DND-41 (cell line): ENCODE measurements at places on chromosomes 11 and 22.

DNA sequence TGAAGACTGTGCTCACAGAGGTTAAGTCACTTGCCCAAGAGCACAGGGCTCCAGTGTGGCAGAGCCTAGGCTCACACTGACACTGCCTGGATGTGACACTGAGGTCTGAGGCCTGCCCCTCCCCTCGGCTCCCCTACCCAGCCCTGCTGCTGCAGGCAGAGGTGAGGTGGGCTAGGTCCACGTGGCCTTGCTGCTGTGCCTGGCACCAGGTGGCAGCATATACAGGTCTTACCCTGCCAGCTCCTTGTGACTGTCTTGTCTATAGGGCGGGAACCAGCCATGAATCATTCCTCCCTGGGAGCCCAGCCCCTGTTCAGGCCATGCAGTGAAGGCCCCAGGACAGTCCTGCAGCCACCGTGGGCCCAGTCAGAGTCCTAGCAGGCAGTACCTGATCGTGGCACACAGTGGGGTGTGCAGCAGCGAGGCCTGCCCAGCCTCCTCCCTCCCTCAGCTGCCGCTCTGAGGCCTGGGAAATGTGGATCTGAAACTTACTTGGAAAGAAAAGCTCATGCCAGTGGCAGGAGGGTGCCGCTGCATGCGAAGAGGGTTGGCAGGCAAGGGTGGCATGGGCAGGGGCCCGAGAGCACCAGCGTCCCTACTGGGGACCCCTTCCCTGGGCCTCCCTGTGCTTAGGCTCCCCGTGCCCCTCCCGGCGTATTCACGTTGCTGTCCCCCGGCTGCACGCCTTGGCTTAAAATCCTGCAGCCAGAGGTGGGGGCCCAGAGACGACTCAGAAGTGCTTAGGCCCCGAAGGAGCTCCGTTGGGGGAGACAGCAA, 1.2 kb upstream of the CERK start:
- peaks cover 19% of the 10 kb centered on the region for H3K36me3 ChIP-seq
- no peak overlapping the region for H3K4me3 ChIP-seq
- H3K27ac ChIP-seq = no peak overlapping the region
- H3K4me1 ChIP-seq = peaks cover 38% of the 10 kb centered on the region
- peak; percentile 52 for DNase-seq

GRCh38 chr11:7449841-7450214, 35.5 kb upstream of the OLFML1 start:
- no peak overlapping the region for H3K4me3 ChIP-seq
- H3K4me1 ChIP-seq = no peaks in the 10 kb centered on the region

DNA sequence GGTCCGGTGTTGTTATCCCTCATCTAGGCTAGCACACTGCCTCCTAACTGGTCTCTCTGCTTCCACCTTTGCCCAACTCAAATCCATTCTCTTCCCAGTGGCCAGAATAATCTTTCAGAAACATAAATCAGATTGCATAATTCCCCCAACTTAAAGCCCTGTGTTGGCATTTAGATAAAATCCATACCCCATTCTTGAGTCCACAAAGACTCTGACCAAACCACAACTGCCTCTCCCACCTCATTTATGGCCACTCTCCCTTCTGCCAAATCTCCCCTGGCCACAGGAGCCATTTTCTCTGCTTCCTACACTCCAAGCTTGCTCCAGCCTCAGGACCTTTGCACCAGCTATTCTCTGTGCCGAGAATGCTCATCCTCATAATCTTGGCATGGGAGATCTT, 36.8 kb downstream of the IL18 start:
- H3K4me3 ChIP-seq = no peak overlapping the region
- H3K36me3 ChIP-seq = no peaks in the 10 kb centered on the region
- no peaks in the 10 kb centered on the region for H3K27me3 ChIP-seq

GRCh38 chr22:22343581-22344296, 99.2 kb downstream of the VPREB1 start:
- H3K4me3 ChIP-seq = no peak overlapping the region
- DNase-seq = no peak
- no peaks in the 10 kb centered on the region for H3K27me3 ChIP-seq
- H3K36me3 ChIP-seq = no peaks in the 10 kb centered on the region

DNA sequence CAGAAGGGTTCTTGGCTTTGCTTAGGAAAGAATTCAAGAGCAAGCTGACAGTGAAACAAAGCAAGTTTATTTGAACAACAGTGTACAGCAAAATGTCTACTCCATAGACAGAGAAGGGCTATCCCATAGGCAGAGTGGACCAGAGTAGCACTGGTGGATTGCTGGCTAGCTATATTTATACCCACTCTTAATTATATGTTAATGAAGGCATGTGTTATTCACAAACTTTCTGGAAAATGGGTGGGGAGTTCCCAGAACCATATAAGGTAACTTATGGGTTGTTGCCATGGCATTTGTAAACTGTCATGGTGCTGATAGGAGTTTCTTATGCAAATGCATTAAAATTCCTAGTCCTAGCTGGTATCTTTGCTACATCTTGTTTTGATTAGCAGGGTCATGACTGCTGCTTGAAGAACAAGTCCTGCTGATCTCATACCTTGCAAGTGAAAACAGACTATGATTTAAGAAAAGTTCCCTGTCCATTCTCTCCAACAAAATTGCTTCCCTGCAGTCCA, 330.5 kb downstream of the BUD13 start:
- no peaks in the 10 kb centered on the region for H3K4me1 ChIP-seq
- no peak overlapping the region for H3K4me3 ChIP-seq
- no peak for DNase-seq

- H3K4me1 ChIP-seq = peaks cover 34% of the 10 kb centered on the region
- no peak overlapping the region for H3K4me3 ChIP-seq
- H3K27me3 ChIP-seq = peaks cover 36% of the 10 kb centered on the region
- no peak overlapping the region for H3K27ac ChIP-seq
Observed at GRCh38 chr22:38873469-38874411, 1.7 kb upstream of the CBX6 start.

DNA sequence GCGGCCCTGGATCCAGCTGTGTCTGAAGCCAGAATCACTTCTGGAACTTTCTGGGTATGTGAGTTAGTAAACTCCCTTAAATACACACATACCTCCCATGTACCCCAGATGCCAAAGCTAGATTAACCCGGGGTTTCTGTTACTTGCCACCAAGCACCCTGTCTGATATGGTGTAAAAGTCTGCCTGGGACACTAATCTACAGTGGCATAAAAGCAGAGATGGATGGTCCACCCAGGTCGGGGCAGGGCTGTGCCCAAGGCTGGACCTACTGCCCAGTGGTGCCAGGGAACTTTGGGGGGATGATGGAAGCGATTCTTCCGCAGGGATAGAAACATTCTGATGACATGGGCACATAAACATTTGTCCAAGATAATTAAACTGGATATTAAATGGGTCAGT, 12.7 kb downstream of the MRGPRF start:
- H3K36me3 ChIP-seq = no peaks in the 10 kb centered on the region
- H3K4me3 ChIP-seq = no peak overlapping the region
- DNase-seq = no peak

GRCh38 chr11:92424281-92424680, 199.7 kb downstream of the FAT3 start:
- DNase-seq = no peak
- H3K4me1 ChIP-seq = no peaks in the 10 kb centered on the region
- H3K4me3 ChIP-seq = no peak overlapping the region
- no peak overlapping the region for H3K27ac ChIP-seq
- no peaks in the 10 kb centered on the region for H3K27me3 ChIP-seq
- H3K36me3 ChIP-seq = no peaks in the 10 kb centered on the region

DNA sequence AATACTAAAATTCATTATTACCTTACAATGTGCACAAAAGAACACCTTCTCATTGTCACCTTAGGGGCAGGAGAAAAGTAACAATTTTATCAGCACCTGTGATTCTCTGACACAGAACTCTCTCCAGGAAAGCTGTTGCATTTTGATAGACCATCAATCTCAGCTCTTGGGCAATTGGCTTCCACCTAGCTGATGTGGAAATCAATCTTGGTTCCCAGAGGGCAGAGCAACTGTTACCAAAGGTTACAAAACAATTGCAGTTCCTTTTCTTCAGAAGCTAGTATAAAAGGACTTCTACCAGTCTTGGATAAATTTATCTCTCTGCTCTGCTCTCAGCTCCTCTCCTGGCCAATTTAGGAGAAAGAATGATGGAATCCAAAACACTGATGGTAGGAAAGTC, 157.8 kb upstream of the DDI1 start:
- DNase-seq = no peak
- no peak overlapping the region for H3K27ac ChIP-seq
- H3K36me3 ChIP-seq = no peaks in the 10 kb centered on the region
- no peak overlapping the region for H3K4me3 ChIP-seq
- H3K4me1 ChIP-seq = peaks cover 16% of the 10 kb centered on the region

GRCh38 chr22:40377931-40378330, 7.5 kb downstream of the SGSM3 start:
- H3K4me1 ChIP-seq = no peaks in the 10 kb centered on the region
- H3K27me3 ChIP-seq = no peaks in the 10 kb centered on the region
- no peak for DNase-seq
- H3K27ac ChIP-seq = no peak overlapping the region
- H3K4me3 ChIP-seq = no peak overlapping the region

DNA sequence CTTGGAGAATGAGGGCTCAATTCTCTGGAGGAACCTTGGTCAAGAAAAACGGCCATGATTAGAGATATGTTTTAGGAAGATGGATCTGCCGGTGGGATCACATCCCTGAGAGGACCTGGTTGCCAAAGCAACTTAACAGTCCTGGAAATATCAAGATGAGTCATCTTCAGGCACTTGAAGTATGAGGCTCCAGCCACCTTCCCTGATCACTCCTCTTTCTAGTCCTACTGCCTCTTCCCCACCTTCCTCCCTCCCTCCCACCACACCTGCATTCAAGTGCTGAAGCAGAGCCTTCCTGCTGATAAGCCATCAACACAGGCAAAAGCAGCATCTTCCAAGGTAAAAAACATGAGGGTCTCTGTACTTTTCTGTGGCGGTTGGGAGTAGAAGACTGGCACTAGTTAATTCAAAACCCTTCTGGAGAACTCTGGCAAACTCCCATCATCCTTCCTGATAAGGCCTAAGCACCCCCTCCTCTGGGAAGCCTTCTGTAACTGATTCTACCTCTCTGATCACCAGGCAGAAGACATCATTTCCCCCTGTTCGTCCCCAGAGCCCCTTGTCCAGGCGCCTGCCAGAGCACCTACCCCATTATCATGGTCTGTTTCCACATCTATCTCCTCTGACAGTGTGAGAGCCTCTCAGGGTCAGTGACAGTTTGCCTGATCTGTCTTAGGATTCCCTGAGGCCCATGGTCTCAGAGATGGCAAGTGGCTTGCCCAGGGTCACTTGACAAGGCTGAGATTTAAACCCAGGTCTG, 79.8 kb downstream of the CLPB start:
- H3K27me3 ChIP-seq = no peaks in the 10 kb centered on the region
- no peak overlapping the region for H3K4me3 ChIP-seq
- H3K4me1 ChIP-seq = no peaks in the 10 kb centered on the region

DNA sequence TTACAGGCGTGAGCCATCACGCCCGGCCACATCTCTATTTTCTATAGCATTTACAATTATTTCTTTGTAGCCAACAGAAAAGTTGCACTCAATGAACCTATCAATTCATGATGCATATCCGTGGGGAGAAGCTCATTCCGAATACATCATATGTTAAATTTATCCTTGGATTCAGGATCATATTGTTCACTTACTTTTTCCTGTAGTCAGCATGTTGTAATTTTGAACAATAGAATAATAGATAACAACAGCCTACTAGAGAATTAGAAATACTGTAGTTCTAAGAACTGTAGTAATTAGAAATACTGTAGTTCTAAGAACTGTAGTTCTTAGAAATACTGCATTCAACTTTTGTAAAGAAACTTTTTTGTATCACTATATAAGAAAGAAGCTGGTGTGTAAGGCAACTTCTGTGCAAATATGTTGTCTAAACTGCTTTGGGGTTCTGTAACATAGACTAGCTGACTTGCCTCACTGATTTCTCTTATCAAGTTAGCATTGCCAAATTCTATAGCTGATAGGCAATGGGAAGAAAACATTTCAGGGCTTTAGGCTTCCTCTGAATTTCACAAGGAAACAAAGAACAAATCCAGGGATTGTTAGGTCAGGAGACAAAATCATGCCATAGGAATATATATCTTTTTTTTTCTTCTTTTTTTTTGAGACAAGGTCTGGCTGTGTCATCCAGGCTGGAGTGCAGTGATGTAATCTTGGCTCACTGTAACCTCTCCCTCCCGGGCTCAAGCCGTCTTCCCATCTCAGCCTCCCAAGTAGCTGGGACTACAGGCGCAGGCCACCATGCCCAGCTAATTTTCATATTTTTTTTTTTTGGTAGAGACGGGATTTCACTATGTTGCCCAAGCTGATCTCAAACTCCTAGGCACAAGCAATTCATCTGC, 91.9 kb downstream of the CSTPP1 start:
- H3K27me3 ChIP-seq = no peaks in the 10 kb centered on the region
- no peaks in the 10 kb centered on the region for H3K4me1 ChIP-seq
- no peak for DNase-seq
